ENCODE measurements at places on chromosomes 1 and 21.

GRCh38 chr1:161407451-161407985 lies 39.8 kb upstream of the CFAP126 start:
- DNase-seq: no peak

- no peak for DNase-seq
Measured at GRCh38 chr1:66395202-66396061, 138.5 kb upstream of the SGIP1 start.

DNA sequence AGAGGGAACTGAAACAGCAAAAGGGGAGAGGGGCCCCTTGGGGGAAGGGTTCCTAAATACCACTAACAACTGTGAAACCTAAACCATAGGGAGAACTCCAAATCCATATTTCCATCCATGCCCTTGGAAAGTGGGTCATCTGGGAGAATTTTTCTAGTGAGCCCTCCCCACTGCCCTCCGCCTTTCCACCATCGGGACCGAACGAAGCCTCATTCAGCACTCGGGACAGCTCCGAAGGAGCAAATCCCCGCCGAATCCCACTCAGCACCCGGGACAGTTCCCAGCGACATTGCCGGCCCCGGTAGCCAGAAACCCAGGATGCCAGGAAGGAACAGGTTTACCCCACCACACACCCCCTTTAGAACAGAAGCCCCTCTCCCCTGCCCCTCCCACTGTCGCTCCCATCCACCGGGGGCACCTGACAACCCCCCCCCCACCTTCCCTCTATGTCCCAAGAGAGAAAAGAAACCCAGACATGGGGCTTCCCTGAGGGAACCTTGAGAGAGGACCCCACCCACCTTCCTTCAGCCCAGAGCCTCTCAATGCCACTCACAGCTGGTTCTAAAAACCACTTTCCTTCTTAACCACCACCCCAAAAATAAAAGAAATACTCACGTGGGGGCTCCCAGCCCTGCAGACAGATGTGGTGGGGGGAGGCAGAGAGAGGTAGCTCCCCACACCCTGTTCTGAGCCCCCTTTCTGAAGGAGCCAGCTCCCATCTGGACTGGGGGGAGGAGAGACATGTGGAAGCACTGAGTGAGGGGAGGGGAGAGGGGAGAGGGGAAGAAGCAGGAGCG lies 4.5 kb downstream of the DLGAP3 start:
- peak; percentile 44 for DNase-seq

DNA sequence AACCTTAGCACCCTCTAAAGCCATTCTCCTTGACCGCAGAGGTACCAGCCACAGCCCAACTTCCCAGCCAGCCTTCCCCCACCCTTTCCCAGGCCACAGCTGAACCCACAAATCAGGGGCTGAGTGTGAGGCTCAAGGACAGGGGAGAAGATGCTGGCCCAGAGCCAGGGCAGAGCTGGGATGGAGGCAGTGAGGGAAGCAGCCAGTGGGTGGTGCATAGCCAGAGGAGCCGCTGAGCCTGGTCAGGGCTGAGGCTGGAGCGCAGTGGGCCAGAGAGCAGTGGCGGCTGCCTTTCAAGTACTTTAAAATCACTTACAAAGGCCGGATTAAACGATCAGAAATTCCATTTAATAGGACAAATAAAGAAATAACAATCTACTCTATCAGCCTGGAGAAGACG lies 36.3 kb downstream of the DMAP1 start:
- DNase-seq: no peak

- DNase-seq: no peak
Measured at GRCh38 chr1:214075999-214076707, 88.4 kb downstream of the PROX1 start.

Measured in upper lobe of left lung (tissue), 6 donors.